Left lung (tissue), 14 donors: ENCODE measurements at places on chromosomes 1 and 21. TPM values are rescaled to one million over a fixed set of nuclear protein-coding genes. Genes with fewer than 3 reads are reported as not detected.

The OR1C1 gene
- not detected for polyA plus RNA-seq

The ELF3 gene
- polyA plus RNA-seq = 81.3 TPM

The C1QB gene
- polyA plus RNA-seq = 16.9 TPM

The CELA3A gene
- not detected for polyA plus RNA-seq

The IL10RB gene
- 24.0 TPM for polyA plus RNA-seq

The ZNF648 gene
- 0.18 TPM for polyA plus RNA-seq

DNA sequence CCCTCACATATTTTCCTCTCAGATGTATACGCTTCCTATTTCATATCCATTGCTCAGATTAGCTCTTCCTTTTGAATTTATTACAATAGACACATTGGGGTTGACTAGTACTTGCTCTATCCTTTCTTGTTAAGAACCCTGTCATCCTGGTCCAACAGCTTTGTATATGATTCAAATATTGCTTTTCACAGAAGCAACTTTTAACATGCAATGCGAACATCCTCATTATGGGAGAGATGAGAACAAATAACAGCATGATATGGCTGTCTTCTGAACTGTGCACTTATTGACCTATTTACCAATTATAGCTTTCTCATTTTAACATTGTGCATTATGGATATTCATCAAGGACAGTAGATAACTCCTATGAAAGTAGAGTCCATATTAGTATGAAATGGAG lies 510.8 kb downstream of the PTPRC start:
- H3K27ac ChIP-seq = no peak overlapping the region
- H3K27me3 ChIP-seq = no peaks in the 10 kb centered on the region
- H3K4me3 ChIP-seq = no peak overlapping the region
- H3K4me1 ChIP-seq = no peaks in the 10 kb centered on the region
- DNase-seq = no peak

DNA sequence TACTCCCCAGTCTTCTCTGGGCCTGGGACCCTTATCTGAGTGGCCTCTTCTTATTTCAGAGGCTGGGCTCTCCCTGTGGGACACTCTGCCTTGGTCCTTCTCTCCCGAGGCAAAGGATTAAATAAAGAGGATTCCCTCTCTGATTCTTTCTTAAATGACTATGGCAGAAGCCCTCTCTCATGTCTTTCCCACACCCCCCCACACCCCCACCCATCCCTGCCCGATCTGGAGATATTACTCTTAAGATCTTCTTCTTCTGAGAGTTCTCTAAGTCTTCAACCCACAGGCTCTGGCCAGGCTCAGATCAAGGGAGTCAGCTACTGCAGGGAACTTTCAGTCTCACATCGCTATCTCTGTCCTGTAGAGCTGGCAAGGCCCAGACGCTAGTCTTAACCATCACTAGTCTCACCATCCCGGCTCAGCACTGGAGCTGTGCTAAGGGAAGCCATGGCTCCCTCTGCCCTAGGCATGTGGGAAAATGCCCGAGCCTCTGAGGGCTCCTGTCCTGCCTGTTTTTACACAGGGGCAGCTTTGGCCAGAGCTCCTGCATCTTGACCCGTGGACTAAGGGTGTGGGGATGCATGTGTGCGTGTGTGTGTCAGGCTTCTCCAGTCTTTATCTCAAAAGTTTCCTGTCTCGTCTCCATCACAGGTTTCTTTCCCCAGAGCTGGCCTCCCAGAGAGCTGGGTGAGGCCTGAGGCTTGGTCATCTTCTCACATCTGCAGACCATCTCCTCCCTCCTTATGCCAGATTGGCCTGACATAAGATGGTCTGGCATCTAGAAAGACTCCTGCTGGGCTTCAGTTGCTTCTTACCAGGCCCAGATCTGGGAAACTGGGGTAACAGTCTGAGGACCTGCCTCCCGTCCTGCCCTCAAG lies 36.7 kb downstream of the LGR6 start:
- no peaks in the 10 kb centered on the region for H3K36me3 ChIP-seq
- DNase-seq = no peak
- H3K27ac ChIP-seq = no peak overlapping the region
- no peaks in the 10 kb centered on the region for H3K27me3 ChIP-seq
- no peak overlapping the region for H3K4me3 ChIP-seq
- H3K4me1 ChIP-seq = no peaks in the 10 kb centered on the region

DNA sequence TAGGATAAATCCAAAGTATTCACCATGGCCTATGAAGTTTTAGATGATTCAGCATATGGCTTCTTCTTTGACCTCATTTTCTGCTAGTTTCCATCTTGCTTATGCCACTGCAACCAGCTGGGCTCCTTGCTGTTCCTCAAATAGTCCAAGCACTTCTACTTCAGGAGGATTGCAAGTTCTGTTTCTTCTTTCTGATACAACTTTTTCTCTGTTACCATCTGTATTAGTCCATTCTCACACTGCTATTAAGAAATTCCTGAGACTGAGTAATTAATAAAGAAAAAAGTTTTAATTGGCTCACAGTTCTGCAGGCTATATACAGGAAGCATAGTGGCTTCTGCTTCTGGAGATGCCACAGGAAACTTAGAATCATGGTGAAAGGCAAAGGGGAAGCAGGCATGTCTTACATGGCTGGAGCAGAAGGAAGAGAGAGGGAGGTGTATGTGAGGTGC lies 20.3 kb downstream of the PTGS2 start:
- DNase-seq = no peak
- no peaks in the 10 kb centered on the region for H3K27me3 ChIP-seq
- H3K36me3 ChIP-seq = no peaks in the 10 kb centered on the region
- H3K4me1 ChIP-seq = no peaks in the 10 kb centered on the region

GRCh38 chr21:15754640-15755039 lies 24.9 kb downstream of the USP25 start:
- no peaks in the 10 kb centered on the region for H3K36me3 ChIP-seq
- no peak overlapping the region for H3K27ac ChIP-seq
- H3K4me3 ChIP-seq = no peak overlapping the region
- H3K27me3 ChIP-seq = no peaks in the 10 kb centered on the region

- no peaks in the 10 kb centered on the region for H3K36me3 ChIP-seq
- no peaks in the 10 kb centered on the region for H3K4me1 ChIP-seq
- no peaks in the 10 kb centered on the region for H3K27me3 ChIP-seq
- no peak overlapping the region for H3K4me3 ChIP-seq
- no peak overlapping the region for H3K27ac ChIP-seq
These were observed 15.2 kb downstream of the SCMH1 start for GRCh38 chr1:41226815-41227434.

- no peak overlapping the region for H3K4me3 ChIP-seq
- H3K27me3 ChIP-seq = no peaks in the 10 kb centered on the region
- no peaks in the 10 kb centered on the region for H3K36me3 ChIP-seq
- no peak overlapping the region for H3K27ac ChIP-seq
These were observed 127.3 kb upstream of the ADGRL4 start for GRCh38 chr1:79133774-79134364.

- H3K4me1 ChIP-seq = peaks cover 47% of the 10 kb centered on the region
- no peaks in the 10 kb centered on the region for H3K27me3 ChIP-seq
- H3K4me3 ChIP-seq = peak overlapping the region; percentile 61
- peaks cover 31% of the 10 kb centered on the region for H3K36me3 ChIP-seq
- peak overlapping the region; percentile 91 for H3K27ac ChIP-seq
These were observed 1.9 kb downstream of the GBP1 start for GRCh38 chr1:89063094-89063493.

DNA sequence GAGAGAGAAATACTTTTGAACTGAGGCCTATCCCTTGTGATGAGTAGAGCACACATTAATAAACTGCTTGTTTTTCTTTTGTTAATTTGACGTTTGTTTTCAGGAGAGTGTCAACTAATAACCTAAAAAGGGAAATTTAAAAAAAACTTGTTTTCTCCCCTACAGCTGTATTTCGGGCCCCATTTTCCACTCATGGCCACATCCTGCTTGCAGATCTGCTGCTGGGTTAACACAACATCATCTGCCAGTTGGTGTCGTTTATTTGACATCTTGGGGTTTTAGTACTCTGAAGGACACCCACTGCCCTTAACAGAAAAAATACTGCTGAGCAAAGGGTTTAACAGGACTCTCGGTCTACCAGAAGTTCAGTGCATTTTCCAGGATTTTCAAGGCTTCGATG lies 848 bp upstream of the PYHIN1 start:
- H3K27ac ChIP-seq = no peak overlapping the region
- no peaks in the 10 kb centered on the region for H3K4me1 ChIP-seq
- H3K36me3 ChIP-seq = no peaks in the 10 kb centered on the region
- H3K4me3 ChIP-seq = no peak overlapping the region
- no peaks in the 10 kb centered on the region for H3K27me3 ChIP-seq

DNA sequence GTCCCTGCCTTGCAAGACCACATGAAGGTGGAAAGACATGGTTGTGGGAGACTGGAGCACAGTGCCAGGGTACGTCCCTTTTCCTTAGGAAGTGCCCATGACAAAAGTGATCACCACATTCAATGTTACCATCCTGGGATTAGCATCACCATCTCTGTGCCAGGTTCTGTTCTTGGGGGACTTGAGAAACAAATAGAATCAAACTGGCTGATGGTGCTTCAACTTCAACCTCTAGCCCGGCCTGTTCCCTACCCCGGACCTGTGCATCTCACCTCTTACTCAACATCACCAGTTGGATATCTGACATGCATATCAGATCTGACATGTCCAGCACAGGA lies 153.3 kb downstream of the GRIK3 start:
- no peaks in the 10 kb centered on the region for H3K27me3 ChIP-seq
- H3K27ac ChIP-seq = no peak overlapping the region
- no peak overlapping the region for H3K4me3 ChIP-seq

- no peak overlapping the region for H3K27ac ChIP-seq
- peaks cover under 1% of the 10 kb centered on the region for H3K4me1 ChIP-seq
- H3K36me3 ChIP-seq = no peaks in the 10 kb centered on the region
- no peak for DNase-seq
- no peaks in the 10 kb centered on the region for H3K27me3 ChIP-seq
These were observed 64.8 kb downstream of the ERG start for GRCh38 chr21:38433471-38433870.

DNA sequence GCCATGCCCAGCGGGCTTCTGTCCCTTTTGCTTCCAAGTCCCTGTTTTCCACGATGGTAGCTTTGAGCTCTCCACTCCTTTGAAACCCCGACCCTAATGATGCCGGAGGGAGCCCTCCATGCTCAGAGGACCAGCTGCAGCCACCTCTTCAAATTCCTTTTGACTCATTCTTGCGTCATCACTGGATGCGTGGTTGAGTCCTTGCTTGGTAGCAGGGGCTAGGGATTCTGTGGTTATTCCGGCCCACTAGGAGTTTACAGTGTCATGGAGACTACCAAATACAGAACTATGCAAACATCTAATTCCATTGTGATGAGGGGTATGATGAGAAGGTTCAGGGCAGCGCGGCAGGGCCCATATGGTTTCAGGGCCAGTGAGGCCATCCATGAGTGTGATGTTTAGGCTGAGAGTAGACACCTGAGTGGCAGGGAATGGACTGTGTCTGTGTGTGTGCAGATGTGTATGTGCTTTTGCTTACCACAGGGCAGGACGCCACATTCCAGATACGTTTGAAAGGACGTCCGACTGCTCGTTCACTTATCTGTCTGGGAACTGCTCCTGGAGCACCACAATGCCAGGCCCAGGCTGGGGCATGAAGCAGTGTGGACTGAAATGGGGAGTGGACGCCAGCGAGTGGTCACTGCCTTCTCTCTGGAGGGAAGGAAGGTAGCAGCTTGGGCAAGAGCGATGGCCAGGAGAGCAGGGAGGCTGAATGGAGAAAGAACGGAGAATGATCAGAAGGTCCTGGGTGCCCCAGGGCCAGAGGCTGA lies 30.4 kb upstream of the ZBTB21 start:
- H3K4me3 ChIP-seq = no peak overlapping the region
- no peak for DNase-seq
- peak overlapping the region; percentile 48 for H3K27ac ChIP-seq
- H3K27me3 ChIP-seq = no peaks in the 10 kb centered on the region
- peaks cover 8% of the 10 kb centered on the region for H3K4me1 ChIP-seq

- no peaks in the 10 kb centered on the region for H3K27me3 ChIP-seq
- DNase-seq = no peak
- H3K4me1 ChIP-seq = no peaks in the 10 kb centered on the region
- H3K27ac ChIP-seq = no peak overlapping the region
- H3K4me3 ChIP-seq = no peak overlapping the region
These were observed 10.7 kb upstream of the ELF3 start for GRCh38 chr1:201999625-202000238.

- H3K36me3 ChIP-seq = no peaks in the 10 kb centered on the region
- no peak for DNase-seq
- no peaks in the 10 kb centered on the region for H3K4me1 ChIP-seq
- H3K4me3 ChIP-seq = no peak overlapping the region
- no peak overlapping the region for H3K27ac ChIP-seq
These were observed 160.1 kb downstream of the TRIM33 start for GRCh38 chr1:114350731-114351445.

GRCh38 chr1:14615549-14616218 lies 17.2 kb downstream of the KAZN start:
- DNase-seq = no peak
- H3K4me3 ChIP-seq = no peak overlapping the region
- H3K4me1 ChIP-seq = no peaks in the 10 kb centered on the region
- H3K27ac ChIP-seq = no peak overlapping the region
- no peaks in the 10 kb centered on the region for H3K27me3 ChIP-seq

DNA sequence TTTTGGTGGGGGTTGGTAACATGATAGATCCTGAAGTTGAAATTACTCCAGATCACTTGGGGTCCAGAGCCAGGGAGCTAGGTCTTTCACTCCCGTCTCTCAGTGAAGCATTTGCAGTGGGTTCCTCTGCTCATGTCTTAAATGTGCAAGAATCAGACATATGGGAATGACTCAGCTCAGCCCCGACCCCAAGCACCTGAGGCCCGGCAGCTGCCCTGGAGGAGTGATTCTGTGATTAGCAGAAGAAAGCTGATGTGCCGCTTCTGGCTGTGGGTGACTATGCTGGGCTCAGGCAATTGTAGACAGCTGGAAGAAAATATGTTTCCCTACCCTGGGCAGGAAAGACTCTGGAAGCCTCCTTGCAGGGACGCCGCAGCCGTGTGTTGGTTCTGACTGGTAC lies 601.7 kb downstream of the NPHP4 start:
- no peak for DNase-seq
- no peaks in the 10 kb centered on the region for H3K36me3 ChIP-seq
- no peaks in the 10 kb centered on the region for H3K27me3 ChIP-seq
- no peak overlapping the region for H3K4me3 ChIP-seq
- no peaks in the 10 kb centered on the region for H3K4me1 ChIP-seq

- H3K27me3 ChIP-seq = no peaks in the 10 kb centered on the region
- DNase-seq = no peak
- H3K27ac ChIP-seq = no peak overlapping the region
- H3K4me1 ChIP-seq = no peaks in the 10 kb centered on the region
These were observed 8.9 kb upstream of the CMPK1 start for GRCh38 chr1:47324682-47325081.
